ENCODE measurements at places on chromosomes 3 and 15. TPM values are rescaled to one million over a fixed set of nuclear protein-coding genes. Genes with fewer than 3 reads are reported as not detected.
A peak's percentile ranks its signal among the peaks of the same experiment; 100 is the strongest.

- DNase-seq, result no peak
Measured at GRCh38 chr15:45869034-45869668, 234.3 kb downstream of the SQOR start.

TRANK1 gene
- 8.9 TPM for total RNA-seq

GRCh38 chr15:25939122-25939521 is 76.0 kb upstream of the ATP10A start:
- no peak for DNase-seq

GRCh38 chr15:65077981-65078352 is 1.4 kb downstream of the KBTBD13 start:
- no peak for DNase-seq

GRCh38 chr3:11154953-11155325 is 646 bp downstream of the HRH1 start:
- peak; percentile 38 for DNase-seq

DNA sequence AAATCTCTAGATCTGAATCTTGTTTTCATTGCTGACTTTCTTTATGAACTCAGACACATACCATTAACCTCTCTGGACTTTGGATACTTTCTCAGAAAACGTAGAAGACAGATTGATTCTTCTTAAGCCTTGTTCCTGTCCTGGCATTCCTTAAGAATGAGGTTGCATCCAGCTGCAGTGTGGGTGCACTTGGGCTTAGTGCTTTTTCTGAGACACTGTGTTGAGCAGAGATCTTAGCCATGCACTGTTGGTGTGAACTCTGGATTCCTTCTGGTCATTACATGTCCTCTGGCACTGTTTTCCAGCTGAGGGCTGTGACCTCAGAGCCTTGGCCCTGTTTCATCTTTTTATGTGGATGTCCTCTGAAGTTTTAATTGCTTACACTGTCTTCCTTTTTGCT is 428.3 kb downstream of the CNTN4 start:
- DNase-seq, result no peak

DNA sequence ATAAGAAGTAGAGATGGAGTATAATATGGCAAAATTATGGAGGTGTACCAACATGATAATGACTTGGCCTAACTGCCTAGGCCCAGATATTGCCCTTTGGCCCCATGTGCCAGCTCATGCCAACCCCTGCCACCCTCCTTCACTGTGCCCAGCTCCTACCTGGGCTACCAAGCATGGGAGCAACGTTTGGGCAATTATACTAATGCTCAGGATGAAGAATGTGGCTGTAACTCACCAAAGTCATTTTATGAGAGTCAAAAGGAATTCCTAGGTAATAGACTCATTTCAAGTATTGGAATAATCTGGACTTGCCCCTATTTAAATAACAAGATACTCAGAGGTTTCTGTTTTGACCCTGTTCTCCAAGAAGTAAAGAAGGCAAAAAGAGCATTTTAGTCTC is 240.2 kb upstream of the IL12A start:
- no peak for DNase-seq

DNA sequence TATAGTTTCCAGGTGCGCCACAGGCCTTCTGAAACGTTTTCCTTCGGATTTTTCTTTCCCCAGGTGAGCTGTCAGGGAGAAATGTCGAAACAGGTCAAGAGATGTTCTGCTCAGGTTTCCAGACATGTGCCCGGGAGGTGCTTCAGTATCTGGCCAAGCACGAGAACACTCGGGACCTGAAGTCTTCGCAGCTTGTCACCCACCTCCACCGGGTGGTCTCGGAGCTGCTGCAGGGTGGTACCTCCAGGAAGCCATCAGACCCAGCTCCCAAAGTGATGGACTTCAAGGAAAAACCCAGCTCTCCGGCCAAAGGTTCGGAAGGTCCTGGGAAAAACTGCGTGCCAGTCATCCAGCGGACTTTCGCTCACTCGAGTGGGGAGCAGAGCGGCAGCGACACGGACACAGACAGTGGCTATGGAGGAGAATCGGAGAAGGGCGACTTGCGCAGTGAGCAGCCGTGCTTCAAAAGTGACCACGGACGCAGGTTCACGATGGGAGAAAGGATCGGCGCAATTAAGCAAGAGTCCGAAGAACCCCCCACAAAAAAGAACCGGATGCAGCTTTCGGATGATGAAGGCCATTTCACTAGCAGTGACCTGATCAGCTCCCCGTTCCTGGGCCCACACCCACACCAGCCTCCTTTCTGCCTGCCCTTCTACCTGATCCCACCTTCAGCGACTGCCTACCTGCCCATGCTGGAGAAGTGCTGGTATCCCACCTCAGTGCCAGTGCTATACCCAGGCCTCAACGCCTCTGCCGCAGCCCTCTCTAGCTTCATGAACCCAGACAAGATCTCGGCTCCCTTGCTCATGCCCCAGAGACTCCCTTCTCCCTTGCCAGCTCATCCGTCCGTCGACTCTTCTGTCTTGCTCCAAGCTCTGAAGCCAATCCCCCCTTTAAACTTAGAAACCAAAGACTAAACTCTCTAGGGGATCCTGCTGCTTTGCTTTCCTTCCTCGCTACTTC is 3.8 kb downstream of the BHLHE40 start:
- DNase-seq, result peak; percentile 33

DNA sequence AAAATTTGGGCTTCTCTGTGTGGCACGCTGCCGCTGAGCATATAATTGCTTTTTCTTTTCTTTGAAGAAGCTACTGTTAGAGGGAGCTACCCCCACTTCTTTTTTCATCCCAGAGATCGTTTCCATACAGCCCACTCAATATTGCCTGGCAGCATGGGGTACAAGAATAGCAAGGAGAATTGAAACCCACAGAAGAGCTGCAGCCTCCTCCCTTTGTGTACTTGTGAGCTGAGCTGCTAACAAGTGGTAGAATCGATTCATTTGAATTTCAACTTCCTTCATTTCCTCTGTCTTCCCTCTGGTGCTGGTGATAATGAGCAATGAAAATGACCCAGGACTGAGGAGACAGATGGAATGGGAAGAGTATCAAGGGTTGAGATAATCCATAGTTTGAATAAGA is 64.9 kb downstream of the LRRC3B start:
- DNase-seq, result no peak

LNP1 gene
- total RNA-seq, result 2.2 TPM

GRCh38 chr3:48503401-48504050 is 448 bp downstream of the SHISA5 start:
- DNase-seq, result peak; percentile 42

DNA sequence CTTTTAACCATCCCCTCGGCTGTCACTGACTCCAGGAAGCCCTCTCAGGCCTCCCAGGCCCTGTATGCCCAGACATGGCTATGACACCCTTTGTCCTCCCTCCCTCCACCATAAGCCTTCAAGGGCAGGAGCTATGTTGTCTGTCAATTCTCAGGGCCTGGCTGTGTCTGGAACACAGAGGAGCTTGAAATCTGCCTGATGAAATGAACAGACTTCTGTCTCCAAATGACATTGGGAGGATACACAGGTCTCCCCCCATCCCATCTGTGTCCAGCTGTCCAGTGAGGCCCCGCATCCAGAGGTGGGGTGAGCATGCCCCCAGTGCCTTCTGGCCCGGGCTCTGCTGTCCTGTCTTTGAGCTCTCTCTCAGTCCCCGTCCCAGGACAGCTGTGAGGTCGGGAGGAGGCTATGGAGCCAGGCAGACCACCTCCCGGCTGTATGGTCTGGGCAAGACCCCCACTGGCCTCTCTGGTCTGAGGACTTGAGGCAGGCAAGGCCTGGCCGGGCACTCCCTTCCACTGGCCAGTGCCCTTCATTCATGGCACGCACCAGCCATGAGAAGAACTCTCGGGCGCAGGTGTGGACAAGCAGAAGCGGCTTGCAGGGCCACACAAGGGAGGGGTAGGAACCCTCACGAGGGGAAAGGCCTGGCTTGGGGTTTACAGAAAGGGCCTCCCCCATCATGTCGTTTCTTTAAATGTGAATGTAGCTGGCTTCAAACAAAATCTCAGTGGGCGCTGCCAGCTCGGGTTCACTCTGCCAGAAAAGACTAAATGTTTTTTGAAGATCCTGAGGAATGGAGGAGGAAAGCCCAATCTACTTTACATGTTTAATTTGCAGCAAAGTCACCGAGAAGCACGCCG is 38.9 kb downstream of the PCSK6 start:
- DNase-seq, result no peak

TF gene
- total RNA-seq, result not detected

DNA sequence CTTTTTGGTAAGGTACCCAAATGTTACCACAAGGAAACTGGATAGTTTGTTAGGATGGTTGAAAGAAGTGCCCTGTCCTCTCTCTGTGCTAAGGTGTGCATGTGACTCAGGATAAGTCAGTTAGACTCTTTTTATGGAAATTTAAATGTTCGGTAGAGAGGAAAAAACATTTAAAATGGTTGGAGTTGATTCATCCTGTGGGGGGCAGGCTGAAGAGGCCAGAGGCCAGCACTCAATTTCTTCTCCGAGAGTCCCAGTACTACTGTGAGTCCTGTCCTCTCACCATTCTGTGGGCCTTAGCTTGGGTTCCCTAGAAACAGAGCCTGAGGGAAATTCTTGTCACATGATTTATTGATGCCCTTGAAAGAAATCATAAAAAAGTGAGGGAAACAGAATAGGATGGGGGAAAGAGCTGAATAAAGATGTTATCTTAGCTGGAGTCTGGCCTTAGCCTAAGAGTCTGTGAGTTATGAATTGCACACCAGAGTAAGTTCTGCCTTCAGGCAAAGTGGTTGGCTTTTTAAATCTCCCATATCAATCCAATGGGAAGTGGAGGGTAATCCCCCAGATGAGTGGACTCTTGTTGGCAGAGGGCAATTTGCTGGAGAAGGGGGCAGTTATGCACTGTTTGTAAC is 106.5 kb upstream of the GALNT15 start:
- DNase-seq, result peak; percentile 48

- no peak for DNase-seq
Measured at GRCh38 chr3:159045279-159045885, 243.5 kb downstream of the MFSD1 start.

DUOX2 gene
- total RNA-seq, result not detected

AADAC gene
- total RNA-seq, result not detected

ZNF717 gene
- total RNA-seq, result 14.3 TPM

DNA sequence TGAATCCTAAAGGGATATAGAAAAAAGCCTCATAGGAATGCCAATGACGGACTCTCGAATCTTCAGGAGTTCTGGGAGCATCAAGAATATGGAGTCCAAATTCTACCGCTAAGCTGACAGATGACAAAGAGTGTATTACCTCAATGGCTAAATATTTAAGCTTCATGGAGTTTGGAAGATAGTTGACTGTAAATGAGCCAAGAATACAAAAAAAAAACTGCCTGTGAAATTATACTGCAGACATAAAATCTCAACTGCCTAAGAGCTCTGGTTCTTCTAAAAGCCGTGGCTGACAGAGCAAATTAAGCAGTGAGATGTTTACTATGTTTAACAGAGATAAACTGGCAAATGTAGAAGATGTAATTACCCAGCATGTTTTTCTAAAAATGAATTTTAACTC is 140.0 kb downstream of the GADL1 start:
- peak; percentile 12 for DNase-seq

LMCD1 gene
- 50.0 TPM for total RNA-seq

DNA sequence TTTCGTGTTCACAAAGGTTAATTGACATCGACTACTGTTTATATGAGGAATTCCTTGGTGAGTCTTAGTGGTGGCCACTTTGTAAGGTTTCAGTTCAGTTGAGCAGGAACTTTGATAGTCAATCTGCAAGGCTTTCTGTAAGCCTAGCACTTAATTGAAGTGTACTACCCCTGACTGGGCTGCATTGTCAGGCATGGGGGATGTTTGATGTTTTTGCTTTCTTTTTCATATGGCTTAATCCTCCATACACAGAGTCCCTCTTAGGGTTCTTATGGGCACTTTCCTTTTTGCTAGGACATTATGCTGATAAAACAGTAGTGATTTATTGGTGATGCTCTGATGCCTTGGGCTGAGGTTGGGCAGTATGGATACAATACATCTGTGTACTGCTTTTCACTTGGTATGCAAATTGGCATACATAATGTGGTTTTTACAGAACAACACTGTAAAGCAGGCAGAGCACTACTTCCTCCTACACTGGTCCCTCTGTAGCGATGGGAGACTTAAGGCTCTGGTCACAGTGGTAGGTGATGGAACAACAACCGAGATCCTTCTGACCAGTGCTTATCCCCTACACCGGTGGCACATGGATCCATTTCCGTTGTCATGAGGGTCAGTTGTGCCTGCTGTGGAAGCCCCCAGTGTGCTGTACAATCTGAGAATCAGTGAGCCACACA is 261.0 kb downstream of the MFSD1 start:
- no peak for DNase-seq

- no peak for DNase-seq
Measured at GRCh38 chr3:132037581-132037980, 2.8 kb upstream of the CPNE4 start.

CASR gene
- total RNA-seq, result not detected

DNA sequence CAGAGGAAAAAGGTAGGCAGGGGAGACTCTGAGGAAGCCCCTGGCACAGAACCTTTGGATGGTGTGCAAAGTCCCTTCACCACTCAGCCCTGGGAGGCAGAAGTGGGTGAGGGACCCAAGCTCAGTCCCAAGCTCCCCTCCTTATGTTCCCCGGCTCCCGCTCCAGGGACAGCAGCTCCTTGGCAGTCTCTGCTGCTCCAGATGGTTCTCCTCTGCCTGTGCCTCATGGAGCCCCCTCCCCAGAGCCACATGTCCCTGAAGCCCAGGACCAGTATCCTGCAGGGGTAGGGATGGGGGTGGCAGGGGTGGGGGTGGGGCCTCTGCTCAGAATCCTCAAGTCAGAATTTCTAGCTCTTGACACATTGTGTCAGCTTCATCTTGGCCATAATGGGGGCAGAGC is 8.0 kb upstream of the CAMKV start:
- no peak for DNase-seq

DNA sequence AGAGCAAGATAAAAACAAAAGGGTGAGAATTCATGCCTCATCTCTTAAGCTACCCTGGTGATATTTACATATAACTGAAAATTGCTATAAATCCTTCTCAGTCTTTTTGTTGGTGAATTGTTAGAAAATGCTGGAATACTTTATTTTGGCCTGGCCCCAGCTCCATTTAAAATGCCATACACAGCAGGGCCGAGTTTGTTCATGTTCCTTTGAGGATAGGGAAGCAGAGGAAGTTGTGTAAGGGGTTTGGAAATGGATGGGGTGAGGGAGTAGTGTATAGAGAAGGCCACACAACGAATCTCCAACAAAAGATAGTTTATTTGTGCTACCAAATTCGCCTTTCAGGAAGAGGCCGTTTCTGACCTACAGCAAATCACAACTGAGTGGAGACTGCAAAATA is 78.6 kb upstream of the ADAMTS9 start:
- no peak for DNase-seq

GRCh38 chr3:21954709-21955108 is 203.7 kb upstream of the ZNF385D start:
- peak; percentile 86 for DNase-seq

PODXL2 gene
- total RNA-seq, result 1.7 TPM

SEMA5B gene
- not detected for total RNA-seq

GRCh38 chr3:72350761-72351505 is 497.3 kb downstream of the SHQ1 start:
- DNase-seq, result no peak

- DNase-seq, result no peak
Measured at GRCh38 chr3:11551036-11551435, 92.7 kb downstream of the VGLL4 start.

DNA sequence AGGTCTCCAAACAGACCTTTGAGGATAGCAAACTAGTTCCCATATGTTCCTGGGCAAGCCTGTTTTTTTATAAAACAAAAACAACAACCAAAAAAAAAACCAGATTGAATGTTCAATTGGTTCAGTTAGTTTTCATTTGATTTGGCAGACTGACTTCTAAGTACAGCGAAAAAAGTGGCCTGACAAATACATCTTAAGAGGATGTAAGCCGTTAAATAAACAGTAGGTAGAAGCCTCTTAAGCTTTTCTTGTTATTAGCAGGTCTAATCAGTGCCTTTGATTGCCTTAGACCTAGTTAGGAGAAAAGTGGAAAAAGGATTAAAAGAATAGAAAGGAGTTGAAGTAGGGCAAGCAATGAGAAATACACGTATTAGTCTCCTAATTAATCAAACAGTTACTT is 13.2 kb downstream of the TSC22D2 start:
- no peak for DNase-seq

All from IMR-90 (cell line).